ENCODE measurements at places on chromosomes 2 and 18. TPM values are rescaled to one million over a fixed set of nuclear protein-coding genes. Genes with fewer than 3 reads are reported as not detected.

Gene FOXI3
- total RNA-seq, result not detected

- H3K4me3 ChIP-seq, result peak overlapping the region; percentile 42
- H3K4me1 ChIP-seq, result peaks cover 58% of the 10 kb centered on the region
- peak; percentile 35 for DNase-seq
- peak overlapping the region; percentile 71 for H3K27ac ChIP-seq
- no peaks in the 10 kb centered on the region for H3K36me3 ChIP-seq
Measured at GRCh38 chr2:69798909-69799526, 30.4 kb upstream of the GMCL1 start.

Gene OTOS
- not detected for total RNA-seq

DNA sequence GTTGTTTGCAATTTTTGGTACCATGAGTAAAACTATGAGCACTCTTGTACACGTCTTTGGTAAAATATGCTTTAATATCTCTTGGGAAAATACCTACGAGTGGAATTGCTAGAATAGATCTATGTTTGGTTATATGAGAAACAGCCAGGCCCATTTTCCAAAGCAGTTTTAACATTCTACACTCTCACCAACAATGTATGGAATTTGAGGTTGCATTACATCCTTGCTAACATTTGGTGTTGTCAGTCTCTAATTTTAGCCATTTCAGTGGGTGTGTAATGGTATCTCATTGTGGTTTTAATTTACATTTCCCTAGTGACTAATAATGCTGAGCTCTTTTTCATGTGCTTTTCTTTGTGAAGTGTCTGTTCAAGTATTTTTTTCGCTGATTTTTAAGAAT lies 118.9 kb upstream of the TCF4 start:
- H3K36me3 ChIP-seq, result no peaks in the 10 kb centered on the region
- no peak overlapping the region for H3K4me3 ChIP-seq
- H3K27me3 ChIP-seq, result no peaks in the 10 kb centered on the region
- DNase-seq, result no peak
- no peak overlapping the region for H3K27ac ChIP-seq
- no peaks in the 10 kb centered on the region for H3K4me1 ChIP-seq

DNA sequence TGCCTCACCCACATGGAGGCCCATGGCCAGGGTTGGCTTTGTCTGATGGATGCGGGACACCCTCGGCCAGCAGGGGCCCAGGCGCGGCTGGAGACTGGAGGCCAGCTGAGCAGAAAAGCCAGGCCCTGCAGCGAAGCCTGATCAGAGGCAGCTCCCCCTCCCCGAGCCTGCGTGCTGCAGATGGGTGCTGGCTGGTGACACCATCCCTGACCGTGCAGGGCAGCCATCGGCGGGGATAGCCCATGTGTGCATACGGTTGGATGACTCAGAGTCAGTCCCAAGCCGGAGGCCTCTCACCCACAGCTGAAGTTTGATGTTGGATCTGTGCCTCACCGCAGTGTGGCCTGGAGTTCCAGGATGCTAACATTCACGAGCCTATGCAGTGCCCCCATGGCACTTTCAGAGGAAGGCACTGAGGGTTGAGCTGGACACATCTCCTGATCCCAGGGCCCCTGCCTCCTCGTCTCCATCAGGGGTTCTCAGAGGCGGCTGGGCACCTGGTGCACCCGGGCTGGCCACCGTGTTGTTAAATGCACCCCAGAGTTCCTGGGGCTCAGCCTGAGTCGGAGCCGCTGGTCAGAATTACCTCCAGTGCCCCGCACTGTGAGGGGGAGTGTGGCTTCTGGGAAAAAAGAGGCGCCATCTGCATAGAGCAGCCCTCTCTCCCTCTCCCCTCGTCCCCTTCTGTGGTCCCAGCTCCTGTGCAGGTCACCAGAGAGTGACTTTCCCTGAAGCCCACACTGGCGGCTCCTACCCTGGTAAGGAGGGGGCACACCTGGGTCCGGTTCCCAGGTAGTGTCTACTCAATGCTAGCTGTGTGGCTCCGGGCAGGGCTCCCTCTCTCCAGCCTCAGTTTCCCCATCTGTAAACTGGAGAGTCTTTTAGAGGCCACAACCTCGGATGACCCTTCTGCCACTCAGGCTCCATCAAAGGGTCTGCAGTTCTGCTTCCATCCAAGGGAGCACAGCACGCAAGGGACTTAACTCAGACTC lies 19.4 kb upstream of the KIF1A start:
- no peak overlapping the region for H3K4me3 ChIP-seq
- H3K27me3 ChIP-seq, result no peaks in the 10 kb centered on the region
- H3K27ac ChIP-seq, result no peak overlapping the region
- no peaks in the 10 kb centered on the region for H3K4me1 ChIP-seq

DNA sequence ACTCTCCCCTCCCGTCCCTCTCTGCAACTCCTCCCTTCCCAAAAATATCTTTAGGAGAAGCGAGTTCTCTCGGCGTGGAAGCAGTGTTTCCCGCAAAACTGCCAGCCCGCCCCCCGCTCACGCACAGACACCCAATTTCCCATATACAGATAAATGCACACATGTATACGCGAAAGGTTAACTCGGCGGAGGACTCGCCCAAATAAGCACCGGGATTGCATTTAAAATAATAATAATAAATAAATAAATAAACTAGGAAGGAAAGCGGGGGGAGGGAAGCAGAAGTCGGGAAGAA lies 70.0 kb upstream of the PSMD14 start:
- peaks cover 6% of the 10 kb centered on the region for H3K27me3 ChIP-seq
- H3K4me1 ChIP-seq, result peaks cover 12% of the 10 kb centered on the region
- DNase-seq, result peak; percentile 19
- H3K4me3 ChIP-seq, result peak overlapping the region; percentile 43
- H3K36me3 ChIP-seq, result peaks cover 16% of the 10 kb centered on the region

DNA sequence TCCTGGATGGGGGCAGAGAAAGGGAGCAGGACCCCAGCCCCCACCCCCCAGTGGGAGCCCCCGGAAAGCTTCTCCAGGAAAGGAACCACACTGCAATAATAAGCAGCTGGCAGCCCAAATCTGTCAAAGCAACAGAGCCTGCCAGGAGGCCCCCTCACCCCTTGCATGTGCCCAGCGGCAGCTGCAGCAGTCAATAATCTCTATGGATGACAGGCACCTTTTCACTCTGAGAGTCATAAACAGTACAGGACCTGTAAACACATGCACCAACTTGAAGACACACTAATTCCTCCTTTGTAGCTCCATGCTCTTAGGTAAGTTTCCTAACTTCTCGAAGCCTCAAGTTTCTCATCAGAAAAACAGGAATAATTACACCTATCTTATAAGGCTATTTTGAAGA lies 26.2 kb upstream of the KDM3A start:
- no peak overlapping the region for H3K27ac ChIP-seq
- H3K4me1 ChIP-seq, result peaks cover 24% of the 10 kb centered on the region
- no peak for DNase-seq

DNA sequence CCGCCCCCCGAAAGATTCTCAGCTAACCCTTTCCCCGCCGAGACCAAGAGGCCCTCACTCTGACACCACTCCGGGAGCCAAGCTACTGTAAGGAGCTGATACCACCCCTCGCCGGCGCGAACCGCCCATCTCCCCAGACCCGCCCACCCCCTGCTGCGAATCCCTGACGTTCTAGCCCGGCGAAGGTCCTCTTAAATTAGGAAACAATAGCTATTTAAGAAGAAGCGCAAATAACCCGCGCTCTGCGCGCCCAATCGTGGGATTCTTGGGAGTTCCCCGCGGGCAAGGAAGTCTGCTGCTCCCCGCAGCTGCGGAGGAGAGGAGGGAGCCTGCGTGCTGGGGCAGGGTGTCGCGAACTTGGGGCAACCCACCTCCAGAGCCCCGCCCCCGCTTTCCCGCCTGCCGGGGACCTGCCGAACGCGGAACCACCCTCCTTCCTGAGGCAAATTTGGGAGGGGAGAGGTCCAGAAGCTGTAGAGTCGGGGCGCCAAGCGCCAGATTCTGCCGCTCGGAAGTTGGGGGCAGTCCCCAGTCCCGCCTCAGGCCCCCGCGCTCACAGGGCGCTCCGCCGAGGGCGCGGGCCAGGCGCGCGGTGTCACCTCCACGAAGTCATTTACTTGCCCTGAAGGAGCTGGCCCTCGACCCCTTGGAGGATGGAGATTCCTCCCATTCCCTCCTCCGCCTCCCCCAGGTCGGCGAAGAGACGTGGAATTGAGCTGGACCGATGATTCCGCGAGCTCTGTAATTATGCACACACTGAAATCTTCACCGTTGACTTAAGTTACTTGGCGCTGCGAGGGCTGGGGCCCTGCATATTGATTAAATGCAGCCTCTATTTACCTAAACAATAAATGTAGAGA lies 8.4 kb upstream of the SP9 start:
- peak overlapping the region; percentile 58 for H3K4me3 ChIP-seq
- H3K27me3 ChIP-seq, result peaks cover 64% of the 10 kb centered on the region
- no peaks in the 10 kb centered on the region for H3K36me3 ChIP-seq
- DNase-seq, result peak; percentile 62
- H3K4me1 ChIP-seq, result peaks cover 45% of the 10 kb centered on the region

Gene FSHR
- not detected for total RNA-seq

All from B cell (primary cell).